ENCODE measurements at places on chromosomes 1 and 21.

DNA sequence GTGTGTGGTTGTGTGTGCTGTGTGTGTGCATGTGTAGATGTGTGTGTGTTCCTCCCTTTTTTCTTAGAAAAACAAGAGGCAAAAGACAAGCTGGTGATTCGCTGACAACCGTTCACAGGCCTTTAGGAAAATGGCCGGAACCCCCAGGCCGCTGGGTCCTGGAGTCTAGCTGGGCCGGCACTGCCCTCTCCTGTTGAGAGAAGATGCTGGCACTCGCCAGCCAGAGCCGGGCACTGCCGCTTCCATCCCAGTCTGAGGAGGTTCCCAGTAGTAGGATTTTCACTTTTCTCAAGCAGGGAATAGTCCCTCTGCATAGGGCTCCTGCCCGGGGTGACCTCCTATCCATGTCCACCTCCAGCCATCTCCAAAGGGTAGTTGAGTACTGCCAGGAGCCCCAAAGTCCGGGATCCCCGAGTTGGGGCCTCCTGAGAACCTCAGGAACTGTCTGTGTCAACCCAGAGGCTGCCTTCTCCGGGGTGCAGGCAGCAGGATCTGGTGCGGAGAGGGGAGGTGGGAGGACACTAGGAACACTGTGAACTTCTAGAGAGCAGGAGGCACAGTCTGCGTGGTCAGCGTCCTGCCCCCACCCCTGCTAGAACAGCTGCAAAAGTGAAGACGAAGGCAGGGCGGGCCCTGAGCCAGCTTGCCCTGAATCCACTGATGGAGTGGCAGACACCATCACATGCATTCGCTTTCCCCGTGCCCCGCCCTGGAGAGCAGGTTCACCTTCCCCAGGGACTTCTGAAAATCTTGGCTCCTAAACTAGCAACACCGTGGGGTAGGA lies 44.1 kb upstream of the ARHGEF16 start:
- DNase-seq: no peak

GRCh38 chr1:11772458-11772857 lies 10.5 kb downstream of the C1orf167 start:
- no peak for DNase-seq

DNA sequence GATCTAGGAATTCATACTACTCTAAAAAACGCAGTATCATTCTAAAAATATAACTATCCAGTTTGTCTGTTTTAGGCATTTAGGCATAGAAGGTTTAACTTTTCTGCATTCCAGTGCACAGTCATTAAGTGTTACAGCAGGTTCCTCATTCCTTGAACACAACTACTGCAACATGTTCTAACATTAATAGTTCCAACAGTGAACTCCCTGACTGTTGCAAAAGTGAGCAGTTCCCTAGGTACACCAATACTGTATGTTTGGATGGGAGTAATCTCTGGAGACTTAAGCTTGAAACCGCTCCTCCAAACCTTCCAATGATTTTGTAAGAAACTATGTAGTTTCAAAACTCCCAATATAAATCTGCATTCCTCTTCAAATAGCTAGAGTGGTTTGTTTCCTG lies 46.2 kb downstream of the UCHL5 start:
- DNase-seq: no peak

- DNase-seq: no peak
Observed at GRCh38 chr1:177567393-177567792, 396.6 kb downstream of the BRINP2 start.

DNA sequence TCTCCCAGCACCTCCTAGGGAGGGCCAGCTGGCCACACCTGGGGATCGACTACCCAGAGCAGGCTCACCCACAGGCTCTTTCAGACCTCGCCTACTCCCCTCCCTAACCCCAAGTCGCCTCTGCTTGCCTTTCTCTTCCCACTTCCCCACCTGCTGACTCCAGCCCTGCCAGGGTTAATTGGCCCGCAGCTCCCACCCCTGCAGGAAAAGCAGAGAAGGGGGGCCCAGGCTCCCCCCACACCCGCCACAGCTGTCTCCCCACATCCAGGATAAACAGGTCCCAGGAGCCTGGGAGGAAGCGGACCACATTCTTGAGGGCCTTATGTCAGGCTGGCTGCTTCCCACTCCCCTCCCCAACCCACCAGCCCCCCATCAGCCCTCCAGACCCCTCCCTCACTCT lies 45.0 kb downstream of the TAS1R2 start:
- DNase-seq: no peak

DNA sequence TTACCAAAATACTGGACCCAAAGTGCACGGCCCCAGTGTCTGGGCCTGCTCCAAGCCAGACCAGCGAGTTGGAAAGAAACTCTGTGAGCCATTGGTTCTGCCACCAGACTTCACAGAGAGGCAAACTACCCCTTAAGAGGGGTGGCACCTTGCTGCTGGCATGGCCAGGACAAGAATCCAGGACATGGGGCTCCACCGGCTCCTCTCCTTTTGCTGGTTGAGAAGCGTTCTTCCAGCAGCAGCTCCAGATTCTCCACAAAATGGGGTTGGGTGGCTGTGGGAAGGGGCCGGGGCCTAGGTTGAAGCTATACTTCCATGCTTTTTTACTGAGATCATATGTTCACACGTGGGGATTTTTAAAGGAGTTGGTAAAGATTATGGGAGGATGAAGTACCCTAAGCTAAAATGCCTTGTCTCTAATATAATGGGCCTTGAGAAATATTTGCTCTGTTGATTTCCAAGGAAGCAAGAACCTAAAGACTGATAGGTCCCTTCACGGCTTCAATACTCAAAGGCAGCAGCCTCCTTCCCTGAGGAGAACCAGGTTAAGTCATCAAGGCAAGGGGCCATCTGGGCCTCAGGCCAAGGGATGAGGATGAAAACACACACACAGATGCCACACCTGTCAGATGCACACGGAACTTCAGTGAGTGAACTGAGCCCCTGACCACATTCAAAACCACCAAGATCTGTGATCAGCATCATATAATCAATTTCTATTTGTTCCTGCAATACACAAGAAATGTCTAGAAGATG lies 3.1 kb downstream of the C1orf198 start:
- no peak for DNase-seq

- DNase-seq: no peak
Observed at GRCh38 chr1:36008546-36009197, 75.2 kb upstream of the TEKT2 start.

GRCh38 chr21:26282058-26282457 lies 111.5 kb upstream of the APP start:
- DNase-seq: no peak

DNA sequence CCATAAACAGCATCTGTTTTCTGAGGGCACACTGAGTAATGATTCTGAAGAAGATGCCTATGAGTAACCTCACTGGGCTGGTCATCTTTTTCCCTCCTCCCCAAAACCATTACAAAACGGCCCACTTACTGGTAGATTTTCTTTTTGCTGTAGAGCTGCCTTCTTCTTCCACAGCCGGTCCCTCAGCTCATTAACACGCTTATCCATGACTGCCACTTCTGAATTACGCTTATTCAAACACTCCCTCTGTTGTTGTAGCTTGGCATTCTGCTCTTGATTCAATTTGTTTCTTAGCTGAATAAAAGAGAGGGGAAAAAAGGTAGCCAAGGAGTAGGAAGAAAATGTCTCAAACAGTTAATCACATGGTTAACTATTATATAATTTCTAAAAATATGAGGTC lies 43.1 kb downstream of the TP53BP2 start:
- no peak for DNase-seq

- no peak for DNase-seq
Observed at GRCh38 chr1:86263101-86263500, 106.5 kb upstream of the COL24A1 start.

DNA sequence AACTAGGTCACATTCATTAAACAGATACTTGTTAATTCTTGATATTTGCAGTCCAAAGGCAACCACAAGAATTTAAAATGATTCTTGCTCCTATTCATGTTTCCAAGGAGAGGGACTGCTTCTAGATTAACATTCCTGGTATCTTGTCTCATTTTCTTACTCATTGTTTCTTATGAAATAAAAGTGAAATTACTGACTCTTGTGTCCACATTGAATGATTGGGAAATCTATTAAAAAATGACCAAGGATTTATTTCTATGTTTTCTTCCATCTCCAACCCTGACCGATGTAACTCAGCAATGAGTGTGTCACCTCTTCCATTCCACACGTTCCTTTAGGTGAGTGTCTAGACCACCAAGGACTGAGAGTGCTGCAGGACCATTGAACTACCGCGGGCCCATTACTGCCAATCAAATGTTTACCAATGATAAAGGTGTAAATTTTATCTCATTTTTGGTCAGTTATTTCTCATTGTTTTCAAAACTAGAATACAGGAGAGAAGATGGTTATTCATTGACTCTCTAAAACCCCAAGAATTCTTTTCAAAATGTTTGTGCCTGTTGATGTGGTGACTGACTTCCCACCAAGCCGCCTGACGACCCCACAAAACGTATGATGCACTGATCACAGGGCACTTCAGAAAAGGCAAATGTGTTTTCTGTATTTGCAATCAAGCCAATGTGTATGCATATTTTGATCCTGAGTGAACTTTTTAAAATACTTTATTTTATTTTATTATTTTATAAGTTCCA lies 414.6 kb upstream of the PTBP2 start:
- no peak for DNase-seq

Data from activated CD8-positive, alpha-beta memory T cell treated with anti-CD3 and anti-CD28 coated beads for 24 hours (primary cell).